ENCODE measurements at places on chromosomes 12 and 14.
A peak's percentile ranks its signal among the peaks of the same experiment; 100 is the strongest.

GRCh38 chr14:83825843-83826242 is 1704.1 kb upstream of the FLRT2 start:
- no peak for DNase-seq

DNA sequence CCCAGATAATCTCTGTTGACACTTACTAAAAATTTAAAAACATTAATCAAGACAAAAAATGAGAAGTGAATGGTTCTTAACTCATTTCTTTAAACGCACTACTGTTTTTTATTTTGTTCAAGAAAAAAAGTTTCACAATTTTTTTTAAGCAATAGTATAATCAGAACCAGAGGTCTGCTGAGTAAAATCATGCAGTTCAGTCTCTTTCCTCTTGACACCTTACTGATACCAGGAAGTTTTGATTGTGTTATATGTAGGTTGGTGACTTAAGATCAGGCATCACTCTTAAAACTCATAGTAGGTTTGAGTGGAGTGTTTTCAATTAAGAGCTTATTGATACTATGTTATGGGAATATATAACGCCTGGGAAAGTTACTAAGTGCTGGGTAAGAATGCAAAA is 121.4 kb downstream of the TRMT5 start:
- no peak for DNase-seq

- DNase-seq, result no peak
Observed at GRCh38 chr14:88305528-88306322, 17.3 kb downstream of the KCNK10 start.

DNA sequence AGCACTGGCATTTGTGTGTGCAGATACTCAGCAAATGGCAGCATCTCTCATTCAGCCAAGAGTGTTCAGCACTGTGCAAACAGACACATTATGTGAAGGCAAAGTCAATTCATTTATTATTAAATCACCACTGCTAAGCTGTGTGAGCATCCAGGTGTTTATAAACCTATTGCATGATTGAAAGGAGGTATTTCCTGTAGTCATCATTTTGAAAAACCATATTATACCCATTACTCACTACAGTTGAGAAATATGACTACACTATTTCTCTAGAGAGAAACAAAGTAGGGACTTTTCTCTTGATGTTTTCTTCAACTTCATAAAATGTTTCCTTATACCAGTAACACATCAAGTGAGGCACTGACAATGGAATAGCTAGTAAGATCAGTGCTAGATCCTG is 13.7 kb downstream of the SPX start:
- DNase-seq, result peak; percentile 77

- peak; percentile 40 for DNase-seq
Observed at GRCh38 chr12:4780641-4781611, 60.7 kb downstream of the GALNT8 start.

GRCh38 chr12:117019866-117020265 is 79.3 kb downstream of the TESC start:
- no peak for DNase-seq

DNA sequence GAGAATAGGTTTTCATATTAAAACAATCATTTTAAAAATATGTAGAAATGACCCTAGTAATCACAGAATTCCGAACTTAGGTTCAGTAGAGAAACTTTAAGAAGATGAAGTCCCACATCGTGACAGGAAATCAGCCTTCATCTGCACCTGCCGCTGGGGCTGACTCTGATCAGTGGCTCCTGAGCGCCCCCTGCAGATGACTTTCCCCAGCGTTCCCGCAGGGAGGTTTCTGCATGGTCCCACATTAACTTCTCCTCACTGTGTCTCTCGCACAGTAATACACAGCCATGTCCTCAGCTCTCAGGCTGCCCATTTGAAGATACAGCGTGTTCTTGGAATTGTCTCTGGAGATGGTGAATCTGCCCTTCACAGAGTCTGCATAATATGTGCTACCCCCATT is 1131.1 kb downstream of the TMEM121 start:
- DNase-seq, result peak; percentile 2

DNA sequence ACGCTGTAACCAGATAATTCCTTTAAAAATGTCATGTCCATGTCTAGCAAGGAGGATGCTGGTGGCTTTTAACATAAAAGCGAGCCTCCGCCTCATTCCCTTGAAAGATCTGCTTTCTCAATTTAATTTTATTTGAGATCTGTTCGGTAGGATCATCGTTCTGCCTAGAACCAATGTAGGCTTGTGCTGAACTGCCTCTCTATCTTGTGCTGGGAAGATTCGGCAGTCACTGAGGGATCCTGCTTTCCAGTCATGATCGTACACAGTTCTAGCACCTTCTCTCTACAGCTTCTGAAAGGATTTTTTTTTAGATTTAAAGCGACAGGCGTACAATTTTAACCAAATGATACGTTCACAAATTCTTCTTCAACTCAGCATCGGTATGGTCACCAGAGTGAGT is 54.3 kb downstream of the PEBP1 start:
- peak; percentile 39 for DNase-seq

DNA sequence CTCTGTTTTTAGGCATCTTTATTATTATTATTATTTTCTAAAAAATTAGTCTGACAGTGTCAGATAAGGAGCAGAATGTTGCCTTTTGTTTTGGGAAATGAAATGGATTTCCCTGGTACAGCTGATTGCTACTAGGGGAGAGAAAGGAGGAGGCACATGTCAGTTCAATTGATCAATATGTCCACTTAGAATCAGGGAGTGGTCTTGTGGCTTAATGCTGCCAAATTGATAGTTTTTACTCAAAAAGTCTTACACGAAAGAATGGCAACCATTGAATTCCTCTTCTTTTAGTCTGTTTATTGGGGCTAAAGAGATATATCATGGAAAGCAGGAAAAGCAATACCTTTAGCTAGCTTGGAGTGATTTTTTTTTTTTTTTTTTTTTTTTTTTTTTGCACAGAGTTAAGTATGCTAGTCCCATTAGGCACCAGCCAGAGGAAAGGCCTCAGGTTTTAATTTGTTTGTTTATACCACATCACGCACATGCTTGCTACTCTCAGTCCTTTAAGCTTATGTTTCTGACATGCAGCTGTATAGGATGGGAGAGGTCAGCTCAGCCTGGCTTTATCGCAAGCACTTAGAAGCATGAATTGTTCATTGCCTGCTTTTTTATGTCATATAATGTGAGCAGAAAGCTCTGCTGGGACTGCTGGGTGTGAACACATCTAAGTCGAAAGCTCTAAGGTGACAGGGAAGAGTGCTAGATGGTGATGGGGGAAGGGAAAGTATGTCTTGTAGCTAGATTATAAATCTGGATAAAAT is 1.4 kb downstream of the AKAP6 start:
- peak; percentile 72 for DNase-seq

GRCh38 chr12:107330831-107331431 is 237.6 kb upstream of the CRY1 start:
- DNase-seq, result no peak

DNA sequence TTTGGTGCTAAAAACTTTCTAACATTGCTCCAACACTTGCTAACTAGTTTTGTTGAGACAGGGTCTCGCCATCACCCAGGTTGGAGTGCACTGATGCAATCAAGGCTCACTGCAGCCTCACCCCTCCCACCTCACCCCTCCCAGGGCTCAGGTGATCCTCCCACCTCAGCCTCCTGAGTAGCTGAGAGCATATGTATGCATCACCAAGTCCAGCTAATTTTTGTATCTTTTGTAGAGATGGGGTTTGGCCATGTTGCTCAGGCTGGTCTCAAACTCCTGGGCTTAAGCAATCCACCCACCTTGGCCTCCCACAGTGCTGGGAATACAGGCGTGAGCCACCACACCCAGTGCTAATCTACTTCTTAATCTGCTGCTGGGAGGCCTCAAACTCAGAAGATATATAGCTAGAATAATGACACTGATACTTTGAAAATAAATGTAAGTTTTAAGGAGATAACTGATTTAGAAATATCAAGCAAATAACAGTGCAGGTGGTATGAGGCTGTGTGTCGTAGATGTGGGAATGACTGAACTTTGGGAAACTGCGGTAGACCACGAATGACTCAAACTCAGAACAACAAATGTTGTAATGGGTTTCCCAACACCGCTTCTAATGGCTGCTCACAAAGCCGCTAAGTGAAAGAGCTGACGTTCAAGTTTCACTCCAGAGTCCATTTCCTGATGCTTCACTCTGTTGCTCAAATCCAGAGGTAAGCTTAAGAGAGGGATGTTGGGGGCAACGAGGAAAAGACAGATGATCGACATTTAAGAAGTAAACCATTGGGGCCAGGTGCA is 10.0 kb downstream of the TMCC3 start:
- no peak for DNase-seq

DNA sequence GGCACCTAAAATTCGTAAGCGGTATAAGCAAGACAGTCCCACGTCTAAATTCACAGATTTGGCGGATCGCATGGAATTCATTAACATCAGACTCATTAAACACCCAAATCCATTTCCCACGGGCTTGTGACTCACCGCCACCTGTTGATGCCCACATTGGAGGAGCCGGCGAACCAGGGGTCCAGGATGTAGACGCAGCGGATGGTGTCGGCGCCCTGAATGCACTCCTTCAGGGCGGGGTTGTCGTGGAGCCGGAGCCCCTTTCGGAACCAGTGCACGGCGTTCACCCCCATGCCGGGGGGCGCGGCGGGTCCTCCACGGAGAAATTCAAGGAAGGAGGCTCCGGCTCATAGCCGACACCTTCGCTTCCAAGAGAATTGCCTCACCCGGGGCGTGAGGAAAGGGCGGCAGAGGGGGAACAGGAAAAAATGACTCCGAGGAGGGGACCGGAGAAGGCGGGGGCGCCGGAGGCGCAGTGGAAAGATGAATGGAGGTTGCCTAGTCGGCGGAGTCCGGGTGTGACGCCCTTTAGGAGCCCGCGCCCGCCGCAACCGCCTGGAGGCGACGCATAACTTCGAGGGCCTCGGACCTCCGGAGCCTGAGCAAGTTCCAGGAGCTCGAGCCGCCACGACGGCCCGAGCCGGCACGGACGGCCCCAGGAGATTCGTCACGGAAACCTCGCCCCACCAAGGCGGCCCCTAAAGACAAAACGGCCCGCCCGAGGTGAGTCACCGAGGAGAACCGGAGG is 506 bp downstream of the CRY1 start:
- peak; percentile 5 for DNase-seq

DNA sequence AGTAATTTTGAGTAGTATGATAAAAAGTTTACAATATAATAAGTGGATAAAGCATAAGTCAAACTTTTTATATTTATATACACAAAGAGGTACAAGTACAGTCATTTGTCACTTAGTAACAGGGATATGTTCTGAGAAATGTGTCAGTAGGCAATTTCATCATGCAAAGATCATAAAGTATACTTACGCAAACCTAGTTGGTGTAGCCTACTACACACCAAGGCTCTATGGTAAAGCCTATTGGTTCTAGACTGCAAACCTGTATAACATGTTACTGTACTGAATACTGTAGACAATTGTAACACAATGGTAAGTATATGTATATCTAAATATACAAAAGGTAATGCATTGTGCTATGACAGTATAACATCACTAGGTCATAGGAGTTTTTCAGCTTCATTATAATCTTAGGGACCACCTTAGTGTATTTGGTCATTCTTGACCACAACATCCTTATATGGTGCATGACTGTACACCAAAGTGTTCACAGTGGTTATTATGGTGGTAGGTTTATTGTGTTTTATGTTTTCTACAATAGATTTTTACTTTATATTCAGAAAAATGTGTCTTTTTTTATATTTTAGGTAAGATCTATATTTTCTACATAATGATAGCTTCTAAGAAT is 14.9 kb upstream of the SCFD1 start:
- no peak for DNase-seq

- DNase-seq, result no peak
Observed at GRCh38 chr14:59275668-59276067, 87.2 kb downstream of the DAAM1 start.

DNA sequence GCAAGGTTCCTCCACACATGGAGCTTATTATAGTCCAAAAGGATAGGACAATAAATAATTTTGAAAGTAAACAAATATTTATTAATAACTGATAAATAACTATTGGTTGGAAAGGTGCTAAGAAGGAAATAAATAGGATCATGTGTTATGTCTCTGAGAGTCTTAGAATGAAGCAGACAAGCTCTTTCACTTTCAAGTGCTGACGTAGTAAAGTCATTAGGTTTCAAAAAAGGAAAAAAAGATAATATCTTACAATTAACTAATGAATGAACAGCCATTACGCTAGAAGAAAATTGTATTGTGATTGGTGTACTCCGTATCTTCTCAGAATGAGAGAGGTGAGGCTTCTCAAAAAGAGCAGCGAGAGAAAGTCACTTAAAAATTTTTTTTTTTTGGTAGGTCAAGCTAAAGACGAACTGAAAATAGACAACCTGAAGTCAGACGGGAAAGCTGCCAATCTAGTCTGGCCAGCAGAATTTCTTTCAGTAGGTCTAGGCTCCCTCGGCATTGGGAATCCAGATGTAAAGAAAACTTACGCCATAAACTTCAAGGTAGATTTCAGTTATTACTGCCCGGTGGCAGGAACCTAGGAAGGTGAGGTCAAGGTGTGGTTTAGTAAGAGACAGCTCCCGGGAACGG is 583 bp upstream of the LEMD3 start:
- no peak for DNase-seq

DNA sequence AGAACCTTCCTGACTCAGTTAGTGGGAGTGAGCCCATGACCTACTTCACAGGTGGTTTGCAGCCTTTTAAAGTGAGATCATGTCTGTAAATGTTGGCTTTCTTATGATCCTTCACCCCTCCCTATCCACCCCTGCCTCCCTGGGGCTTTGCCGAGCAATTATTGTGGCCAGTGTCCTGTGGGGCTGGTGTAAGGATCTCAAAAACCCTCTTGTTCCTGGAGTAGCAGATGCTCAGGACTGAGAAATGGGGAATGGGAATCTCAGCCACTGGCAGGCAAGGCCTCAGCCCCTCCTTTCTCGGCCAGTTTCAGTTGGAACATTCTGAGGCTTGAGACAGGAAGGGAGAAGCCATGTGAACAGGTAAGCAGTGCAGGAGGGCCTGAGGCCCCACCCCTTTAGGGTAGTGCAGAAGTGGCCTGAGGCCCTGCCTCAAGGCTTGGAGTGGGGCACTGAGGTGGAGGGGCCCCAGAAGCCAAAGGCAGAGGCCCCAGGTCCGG is 53.8 kb downstream of the PLEKHG3 start:
- DNase-seq, result no peak

DNA sequence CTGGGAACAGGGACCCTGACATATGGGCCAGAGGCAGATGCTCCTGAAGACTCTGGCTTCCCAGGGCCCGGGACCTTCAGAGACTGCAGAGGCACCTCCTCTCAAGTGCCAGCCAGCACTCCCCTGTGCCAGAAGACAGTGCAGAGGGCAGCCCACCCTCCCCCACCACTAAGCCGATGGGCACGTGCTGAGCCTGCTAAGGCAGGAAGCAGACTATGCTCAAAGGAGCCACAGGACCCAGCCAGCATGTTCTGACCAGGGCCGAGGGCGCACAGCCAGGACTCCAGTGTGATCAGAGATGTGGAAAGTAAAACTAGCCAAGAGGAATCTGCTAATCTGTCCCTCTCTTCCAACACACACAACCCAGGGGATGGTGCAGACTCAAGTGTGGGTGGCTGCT is 29.8 kb downstream of the DIO3 start:
- no peak for DNase-seq

DNA sequence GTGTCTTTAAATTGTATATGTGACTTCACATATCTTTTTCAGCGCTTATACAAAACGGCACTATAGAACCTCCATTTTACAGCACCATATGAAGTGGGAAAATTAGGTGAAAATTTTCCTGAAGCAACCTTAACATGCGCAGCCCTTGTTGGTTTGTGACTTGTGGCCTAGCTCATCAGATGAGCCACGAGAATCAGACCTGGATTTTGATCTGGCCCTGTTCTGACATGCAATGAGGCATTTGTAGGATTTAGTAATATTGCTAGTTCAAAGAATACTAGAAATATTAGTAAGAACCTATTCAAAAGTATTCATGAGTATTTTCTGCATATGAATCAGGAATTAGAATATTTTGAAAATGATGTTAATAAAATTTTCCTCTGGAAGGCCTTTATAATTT is 2.9 kb downstream of the CDKN1B start:
- no peak for DNase-seq

- DNase-seq, result no peak
Observed at GRCh38 chr12:96456265-96456974, 33.0 kb upstream of the CFAP54 start.

Measured in DMS153 (cell line).